ENCODE measurements at places on chromosomes 13 and 19.

- no peak for DNase-seq
Measured at GRCh38 chr19:19659646-19660245, 3.7 kb downstream of the ATP13A1 start.

- no peak for DNase-seq
Measured at GRCh38 chr19:19459073-19459472, 53.6 kb downstream of the GATAD2A start.

DNA sequence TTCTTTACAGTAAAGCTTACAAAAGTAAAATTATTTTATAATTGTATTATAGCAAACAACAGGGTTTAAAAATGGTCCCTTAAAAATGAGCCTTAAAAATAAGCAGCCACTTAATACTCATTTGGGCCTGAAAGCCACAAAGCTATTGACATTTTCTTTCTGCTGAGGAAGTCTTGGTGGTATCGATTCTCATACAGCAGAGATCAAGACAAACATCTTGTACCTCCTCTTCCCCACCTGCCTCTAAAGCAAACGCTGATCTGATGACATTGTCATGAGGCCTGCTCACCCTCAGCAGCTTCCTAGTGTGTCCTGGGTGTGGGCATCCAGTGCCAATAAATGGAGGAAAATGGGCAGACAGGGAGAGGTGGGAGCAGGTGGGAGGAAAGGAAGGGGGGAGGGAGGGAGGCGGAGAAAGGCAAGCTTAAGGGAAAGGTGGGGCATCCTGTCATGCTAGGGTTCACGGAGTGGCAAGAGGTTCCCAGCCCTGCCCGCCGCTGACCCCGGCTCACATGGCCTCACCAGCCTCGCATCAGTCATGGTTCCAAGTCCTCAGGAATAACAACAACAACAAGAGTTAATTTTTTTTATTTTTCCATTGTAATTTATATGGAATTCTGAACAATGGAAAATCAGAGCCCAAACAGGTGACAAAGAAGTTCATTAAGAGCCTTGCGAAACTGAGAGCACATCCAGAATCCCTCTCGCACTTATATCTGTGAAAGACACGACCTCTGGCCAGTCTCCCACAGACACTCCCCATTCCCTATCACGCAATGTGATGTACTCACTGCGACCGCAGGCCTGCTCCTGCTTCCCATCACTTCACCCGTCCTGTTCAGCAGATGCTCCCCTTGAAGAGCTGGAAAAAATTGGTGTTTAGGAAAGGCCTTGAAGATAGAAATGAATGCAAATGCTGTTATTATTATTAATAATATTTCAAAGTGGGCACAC lies 15.1 kb upstream of the ATP11A start:
- DNase-seq = no peak

- peak; percentile 73 for DNase-seq
Measured at GRCh38 chr13:32840989-32841713, 175.1 kb upstream of the KL start.

DNA sequence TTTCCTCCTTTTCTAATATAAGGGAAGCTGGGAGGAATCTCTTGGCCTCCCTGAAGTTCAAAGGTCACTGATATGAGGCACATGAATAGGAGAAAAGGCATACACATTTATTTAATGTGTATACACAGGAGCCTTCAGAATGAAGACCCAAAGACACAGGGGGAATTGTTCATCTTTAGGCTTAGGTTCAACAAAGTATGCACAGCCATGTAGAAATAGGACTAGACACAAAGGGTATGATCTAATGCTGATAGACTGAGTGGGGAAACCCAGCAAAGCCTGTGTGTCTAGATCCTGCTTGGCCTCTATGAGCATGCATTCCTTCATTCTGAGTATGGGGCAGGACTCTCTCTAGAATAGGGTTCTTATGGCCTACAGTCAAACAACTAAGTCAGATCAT lies 177.1 kb upstream of the RFC3 start:
- no peak for DNase-seq

- DNase-seq = no peak
Measured at GRCh38 chr13:111252446-111253364, 67.7 kb upstream of the TEX29 start.

DNA sequence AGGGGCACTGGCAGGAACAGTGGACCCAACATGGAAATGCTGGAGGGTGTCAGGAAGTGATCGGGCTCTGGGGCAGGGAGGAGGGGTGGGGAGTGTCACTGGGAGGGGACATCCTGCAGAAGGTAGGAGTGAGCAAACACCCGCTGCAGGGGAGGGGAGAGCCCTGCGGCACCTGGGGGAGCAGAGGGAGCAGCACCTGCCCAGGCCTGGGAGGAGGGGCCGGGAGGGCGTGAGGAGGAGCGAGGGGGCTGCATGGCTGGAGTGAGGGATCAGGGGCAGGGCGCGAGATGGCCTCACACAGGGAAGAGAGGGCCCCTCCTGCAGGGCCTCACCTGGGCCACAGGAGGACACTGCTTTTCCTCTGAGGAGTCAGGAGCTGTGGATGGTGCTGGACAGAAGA lies 4.1 kb downstream of the KLK2 start:
- peak; percentile 49 for DNase-seq

DNA sequence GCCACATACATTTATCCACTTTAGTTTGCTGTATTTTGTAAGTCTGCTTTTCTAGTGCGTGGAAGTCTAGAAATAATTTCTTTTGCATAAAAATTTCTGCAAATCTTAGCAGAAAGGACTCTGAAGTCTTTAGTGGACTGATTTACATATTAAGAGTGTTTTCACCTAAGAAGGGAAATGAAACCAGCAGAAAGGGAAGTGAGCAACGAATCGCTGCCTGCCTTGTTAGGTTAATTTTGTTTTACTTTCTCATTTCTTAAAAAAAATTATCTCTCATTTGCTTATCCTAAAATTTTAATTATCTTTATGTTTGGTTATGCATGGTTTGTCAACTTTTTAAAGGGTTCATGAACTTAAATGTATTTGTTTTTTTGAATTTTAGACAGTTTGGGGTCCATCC lies 767 bp upstream of the GPR18 start:
- no peak for DNase-seq

GRCh38 chr19:41705393-41706174 lies 2.8 kb upstream of the CEACAM5 start:
- no peak for DNase-seq
